Epithelial cell of alveolus of lung (primary cell): ENCODE measurements at places on chromosomes 7 and 10. TPM values are rescaled to one million over a fixed set of nuclear protein-coding genes. Genes with fewer than 3 reads are reported as not detected.

Gene FAM24A
- total RNA-seq: not detected in 2 replicates

Gene LHFPL3
- not detected in 2 replicates for total RNA-seq

Gene GPR15LG
- total RNA-seq: not detected in 2 replicates

Gene GBX1
- not detected in 2 replicates for total RNA-seq

Gene CTAGE8
- total RNA-seq: 0.08 and 0.26 TPM in 2 replicates

Gene HOXA5
- 125 and 134 TPM in 2 replicates for total RNA-seq

Gene FEZF1
- not detected in 2 replicates for total RNA-seq

Gene HMX2
- total RNA-seq: not detected in 2 replicates

Gene PTEN
- total RNA-seq: 52.5 and 73.9 TPM in 2 replicates

Gene INSYN2A
- 0.91 and 4.4 TPM in 2 replicates for total RNA-seq

Gene OR2A12
- total RNA-seq: not detected in 2 replicates

Gene ABCB4
- total RNA-seq: 2.4 and 2.5 TPM in 2 replicates

Gene NSUN5
- total RNA-seq: 15.1 and 25.7 TPM in 2 replicates

Gene ZNF425
- total RNA-seq: 1.6 and 6.6 TPM in 2 replicates

Gene PRXL2A
- total RNA-seq: 26.3 and 36.1 TPM in 2 replicates

Gene KCNMA1
- 1.8 and 7.0 TPM in 2 replicates for total RNA-seq

Gene SAP25
- 1.5 TPM in 1 of 2 replicates, not detected in the other for total RNA-seq

Gene OR13A1
- total RNA-seq: 0.08 TPM in 1 of 2 replicates, not detected in the other

Gene ASB15
- not detected in 2 replicates for total RNA-seq

Gene TMEM184A
- total RNA-seq: 0.13 TPM in 1 of 2 replicates, not detected in the other

Gene CREB5
- 8.5 and 9.2 TPM in 2 replicates for total RNA-seq

Gene PODXL
- total RNA-seq: 1.1 and 9.3 TPM in 2 replicates

Gene TAS2R4
- under 0.01 and 0.88 TPM in 2 replicates for total RNA-seq

Gene GIMAP1
- total RNA-seq: under 0.01 TPM in 1 of 2 replicates, not detected in the other

Gene CFAP69
- total RNA-seq: 1.3 and 3.5 TPM in 2 replicates

Gene PDE1C
- 0.24 and 0.26 TPM in 2 replicates for total RNA-seq

Gene C10orf67
- 0.13 TPM in 1 of 2 replicates, not detected in the other for total RNA-seq

Gene PSTK
- 4.9 and 5.7 TPM in 2 replicates for total RNA-seq

Gene CTTNBP2
- 7.4 and 7.6 TPM in 2 replicates for total RNA-seq

Gene SFMBT2
- total RNA-seq: 1.6 and 4.8 TPM in 2 replicates

Gene UPK3B
- 0.91 TPM in 1 of 2 replicates, not detected in the other for total RNA-seq

Gene CHST15
- total RNA-seq: 1.1 and 13.3 TPM in 2 replicates

Gene TUBB8
- under 0.01 TPM in 1 of 2 replicates, not detected in the other for total RNA-seq
